ENCODE measurements at places on chromosomes 7 and 10. TPM values are rescaled to one million over a fixed set of nuclear protein-coding genes. Genes with fewer than 3 reads are reported as not detected.

CALY gene
- total RNA-seq = not detected

SLC26A5 gene
- total RNA-seq = not detected

VIPR2 gene
- 0.45 TPM for total RNA-seq

ASB10 gene
- not detected for total RNA-seq

KAZALD1 gene
- total RNA-seq = not detected

PAX4 gene
- total RNA-seq = not detected

SFTPD gene
- 1.2 TPM for total RNA-seq

CPN1 gene
- total RNA-seq = not detected

TMEM139 gene
- total RNA-seq = 3.6 TPM

OR6V1 gene
- not detected for total RNA-seq

DNA sequence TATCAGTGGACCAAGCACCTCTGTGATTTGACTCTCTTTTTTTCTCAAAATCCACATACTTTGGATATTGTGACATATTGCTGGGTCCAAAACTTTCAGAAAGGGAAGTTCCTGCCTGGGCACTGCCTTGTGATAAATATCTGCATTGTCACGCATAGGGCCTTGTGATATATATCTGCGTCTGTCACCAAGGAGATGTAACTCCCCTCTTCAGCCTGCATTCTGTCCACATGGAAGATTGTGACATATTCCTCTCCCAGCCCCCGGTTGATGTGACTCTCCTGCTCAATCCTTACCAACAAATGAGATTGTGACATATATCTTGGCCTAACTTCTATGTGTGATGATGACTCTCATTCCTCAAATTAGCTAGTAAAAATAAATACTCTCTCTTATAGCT lies 25.4 kb upstream of the ZNF107 start:
- no peak for DNase-seq

DNA sequence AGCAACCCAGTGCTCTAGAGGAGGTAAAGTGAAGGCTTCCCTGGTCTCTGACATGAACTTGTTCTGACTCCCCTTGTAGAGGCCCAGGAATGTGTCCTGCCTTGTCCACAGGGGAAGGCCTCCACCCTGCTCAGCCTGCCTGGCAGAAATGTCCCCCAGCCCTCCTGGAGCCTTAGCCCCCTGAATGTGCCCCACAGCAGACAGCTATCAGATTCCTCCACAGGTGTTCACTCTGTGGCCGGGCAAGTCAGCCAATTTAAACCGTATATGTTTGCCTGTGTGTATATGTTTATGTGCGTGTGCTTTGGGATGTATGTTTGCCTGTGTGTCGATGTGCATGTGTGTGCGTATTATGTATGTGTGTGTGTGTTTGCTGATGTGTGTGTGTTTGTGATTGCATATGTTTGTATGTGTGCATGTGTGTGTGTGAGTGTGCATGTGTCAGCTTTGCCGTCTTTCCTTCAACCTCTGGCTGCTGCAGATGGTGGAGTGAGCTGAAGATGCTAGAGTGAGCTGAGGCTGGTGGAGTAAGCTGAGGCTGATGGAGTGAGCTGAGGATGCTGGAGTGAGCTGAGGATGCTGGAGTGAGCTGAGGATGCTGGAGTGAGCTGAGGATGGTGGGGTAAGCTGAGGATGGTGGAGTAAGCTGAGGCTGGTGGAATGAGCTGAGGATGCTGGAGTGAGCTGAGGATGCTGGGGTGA lies 68.9 kb upstream of the ANTXRL start:
- DNase-seq = no peak

DNA sequence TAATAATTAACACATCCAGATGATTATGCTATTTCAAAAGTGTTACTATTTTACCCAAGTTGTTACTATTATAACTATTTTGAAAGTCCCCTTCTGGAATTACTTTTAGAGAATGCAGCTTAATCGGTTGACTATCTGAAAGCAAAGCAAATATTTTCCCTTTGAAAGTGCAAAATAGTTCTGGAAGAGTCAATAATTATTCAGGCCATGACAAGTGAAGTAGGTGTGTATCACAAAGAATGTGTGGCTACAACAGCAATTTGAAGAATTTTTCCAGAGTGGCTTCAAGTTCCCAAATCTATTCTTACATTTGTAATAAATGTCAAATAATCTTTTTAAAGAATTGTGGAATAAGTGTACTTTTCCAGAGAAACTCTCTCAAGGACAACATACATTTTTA lies 42.8 kb downstream of the RNLS start:
- no peak for DNase-seq

DNA sequence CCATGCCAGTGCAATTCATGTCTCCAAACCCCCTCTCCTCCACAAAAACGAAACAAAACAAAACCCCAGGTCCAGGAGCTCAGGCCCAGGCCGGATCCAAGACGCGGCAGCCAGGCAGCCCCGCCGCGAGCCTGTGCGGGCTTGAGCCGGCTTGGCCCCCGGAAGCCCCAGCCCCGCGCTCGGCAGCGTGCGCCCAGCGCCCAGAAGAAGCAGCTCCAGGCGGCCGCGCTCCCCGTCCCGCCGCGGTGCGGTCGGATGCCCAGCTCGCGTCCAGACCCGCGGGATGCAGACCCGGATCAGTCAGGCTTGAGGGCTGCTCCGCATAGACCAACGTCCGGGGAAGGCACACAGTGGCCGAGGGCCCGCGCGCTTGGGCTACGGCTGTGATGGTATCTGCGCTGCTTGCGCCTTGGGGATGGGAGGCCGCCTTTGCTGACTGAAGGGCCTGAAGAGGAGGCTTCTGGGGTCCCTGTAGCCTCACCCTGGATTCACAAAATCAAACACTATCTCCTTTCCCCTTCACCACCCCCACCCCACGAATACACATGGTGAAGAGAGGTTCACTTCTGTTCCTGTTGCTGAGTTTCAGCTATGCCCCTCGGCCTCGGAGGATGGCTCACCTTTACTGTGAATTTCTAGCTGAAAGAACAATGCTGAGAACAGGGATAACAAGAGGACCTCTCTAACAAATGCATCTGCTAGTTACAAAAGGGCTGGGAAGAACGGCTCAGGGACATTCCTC lies 79.9 kb upstream of the EN2 start:
- DNase-seq = no peak

DNA sequence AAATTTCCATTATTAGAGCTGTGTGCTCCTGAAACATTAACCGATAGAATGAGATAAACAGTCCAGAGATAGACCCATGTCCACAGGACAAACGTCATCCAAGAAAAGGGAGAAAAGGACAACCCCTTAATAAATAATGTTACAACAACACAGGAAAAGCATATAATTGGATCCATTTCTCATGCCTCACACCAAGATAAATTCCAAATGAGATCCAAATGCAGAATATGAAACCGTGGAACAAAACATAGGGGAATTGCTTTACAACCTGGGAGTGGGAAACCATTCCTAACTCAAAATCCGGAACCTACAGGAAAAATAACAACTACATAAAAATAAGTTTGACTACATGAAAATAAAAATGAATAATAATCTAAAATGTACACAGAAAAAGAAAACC lies 22.4 kb upstream of the NEBL start:
- no peak for DNase-seq

DNA sequence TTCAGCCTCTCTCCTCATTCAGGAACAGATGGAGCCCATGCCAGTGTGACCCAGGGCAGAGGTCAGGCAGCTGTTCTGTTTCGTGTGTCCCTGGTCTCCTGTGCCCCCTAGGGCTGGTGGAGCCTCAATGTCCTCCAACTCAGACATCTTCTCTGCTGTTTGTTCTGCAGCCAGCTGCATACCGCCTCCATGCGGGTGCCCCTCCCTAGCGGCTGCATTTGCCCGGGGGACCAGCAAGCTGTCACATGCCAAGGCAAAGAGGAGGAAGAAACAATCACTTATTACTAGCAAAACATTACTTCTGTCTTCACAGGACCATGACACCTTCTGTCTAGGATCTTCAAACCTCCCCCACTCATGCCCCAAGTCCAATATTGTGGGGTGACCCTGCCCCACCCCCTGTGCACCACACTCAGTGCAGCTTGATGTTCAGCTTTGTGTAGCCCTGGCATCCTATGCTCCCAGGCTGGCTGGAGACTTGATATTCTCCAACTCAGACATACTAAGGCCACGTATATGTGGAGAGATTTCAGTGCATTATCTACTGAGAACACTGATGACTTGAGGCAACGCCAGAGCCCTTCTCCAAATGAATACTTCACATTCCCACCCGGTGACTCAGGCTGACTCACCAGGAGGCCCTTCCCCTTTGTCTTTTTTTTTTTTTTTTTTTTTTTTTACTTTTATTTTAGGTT lies 188.9 kb downstream of the SKIDA1 start:
- DNase-seq = no peak

- DNase-seq = peak; percentile 11
Measured at GRCh38 chr10:110398419-110399105, 93.8 kb upstream of the SMNDC1 start.

- DNase-seq = no peak
Measured at GRCh38 chr10:47403446-47404318, 19.6 kb upstream of the ZNF488 start.

GRCh38 chr10:103804871-103805270 lies 50.5 kb downstream of the SH3PXD2A start:
- DNase-seq = no peak

- no peak for DNase-seq
Measured at GRCh38 chr10:79435271-79436065, 10.0 kb downstream of the ZCCHC24 start.

GRCh38 chr7:73900286-73900685 lies 39.3 kb downstream of the TMEM270 start:
- DNase-seq = no peak

DNA sequence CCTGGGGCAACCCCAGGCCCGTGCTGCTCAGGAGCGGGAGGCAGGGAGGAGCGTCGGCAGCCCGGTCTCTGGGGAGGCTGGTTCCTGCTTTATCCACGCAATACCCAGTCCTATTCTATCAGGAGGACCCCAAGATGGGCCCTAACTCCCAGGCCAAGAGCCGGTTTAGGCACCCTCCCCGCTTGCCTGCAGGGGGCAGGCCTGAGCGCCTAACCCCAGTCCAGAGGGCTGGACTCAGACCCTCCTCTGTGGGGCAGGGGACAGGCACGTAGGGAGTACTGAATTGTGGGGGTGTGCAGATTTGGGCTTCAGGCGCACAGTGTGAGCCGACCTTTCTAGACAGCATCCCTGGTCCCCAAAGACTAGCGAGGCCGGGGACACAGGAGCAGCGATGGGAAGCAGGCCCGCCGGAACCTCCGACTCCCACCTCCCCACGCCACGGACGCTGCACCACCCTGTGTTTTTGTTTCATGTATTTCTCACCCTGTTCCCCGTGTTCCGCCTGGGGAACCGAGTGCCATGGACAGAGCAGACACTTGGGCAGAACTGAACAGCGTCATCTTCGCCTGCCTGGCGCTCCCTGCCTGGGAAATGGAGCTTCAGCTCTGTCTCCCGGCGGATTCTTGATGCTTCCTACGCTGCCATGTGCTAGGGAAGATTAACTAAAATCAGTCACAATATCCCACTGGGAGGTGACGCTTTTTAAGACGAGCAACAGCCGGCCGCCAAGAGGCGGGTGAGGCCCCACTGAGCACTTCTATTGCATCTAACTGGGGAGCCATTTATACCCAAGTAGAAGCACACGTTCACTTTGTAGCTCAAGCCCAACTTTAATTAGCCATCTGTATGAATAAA lies 5.3 kb downstream of the NUDT1 start:
- DNase-seq = no peak

DNA sequence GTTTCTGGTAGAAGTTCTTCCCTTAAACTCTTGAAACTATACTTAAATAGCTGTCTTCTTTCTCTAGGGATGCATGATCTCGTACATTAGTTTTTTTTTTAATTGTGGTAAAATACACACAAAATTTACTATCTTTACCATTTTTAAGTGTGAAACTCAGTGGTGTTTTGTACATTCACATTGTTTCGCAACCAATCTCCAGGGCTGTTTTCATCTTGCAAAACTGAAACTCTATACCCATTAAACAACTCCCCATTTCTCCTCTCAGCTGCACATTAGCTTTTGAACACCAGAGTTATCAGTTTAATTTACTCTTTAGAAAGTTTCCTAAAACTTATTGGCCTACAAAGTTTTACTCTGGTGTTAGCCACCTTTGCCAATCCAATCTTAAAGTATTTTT lies 45.5 kb upstream of the PRKAR2B start:
- no peak for DNase-seq

DNA sequence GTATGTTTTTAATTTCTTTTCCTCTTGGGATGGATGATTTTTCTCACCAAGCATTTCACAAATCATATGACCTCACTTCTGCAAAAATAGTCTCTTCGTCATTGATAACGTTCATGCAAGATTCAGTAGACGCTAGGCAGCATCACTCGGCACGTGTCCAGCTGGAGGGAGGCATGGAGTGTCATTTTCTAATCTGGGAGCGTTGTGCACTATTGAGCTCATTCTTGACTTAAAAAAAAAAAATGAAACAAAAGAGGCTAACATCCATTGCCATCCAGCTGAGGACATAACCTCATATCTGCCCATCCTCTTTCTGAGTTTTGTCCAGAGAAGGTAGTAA lies 56.2 kb downstream of the COL17A1 start:
- DNase-seq = no peak

GRCh38 chr10:112811741-112812551 lies 138.1 kb upstream of the TCF7L2 start:
- DNase-seq = no peak

DNA sequence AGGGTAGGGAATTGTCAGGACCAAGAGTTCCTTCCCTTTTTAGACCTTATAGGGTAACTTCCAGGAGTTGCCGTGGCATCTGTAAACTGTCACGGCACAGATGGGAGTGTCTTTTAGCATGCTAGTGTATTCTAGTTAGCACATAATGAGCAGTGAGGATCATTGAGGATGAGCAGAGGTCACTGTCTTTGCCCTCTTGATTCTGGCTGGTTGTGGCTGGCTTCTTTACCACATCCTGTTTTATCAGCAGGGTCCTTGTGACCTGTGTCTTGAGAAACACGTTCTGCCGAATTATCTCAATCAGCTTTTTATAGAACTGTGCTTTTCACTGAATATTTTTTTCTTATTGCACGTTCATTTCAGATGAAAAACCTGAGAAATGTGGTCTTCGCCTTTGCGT lies 41.5 kb downstream of the MINPP1 start:
- DNase-seq = no peak

DNA sequence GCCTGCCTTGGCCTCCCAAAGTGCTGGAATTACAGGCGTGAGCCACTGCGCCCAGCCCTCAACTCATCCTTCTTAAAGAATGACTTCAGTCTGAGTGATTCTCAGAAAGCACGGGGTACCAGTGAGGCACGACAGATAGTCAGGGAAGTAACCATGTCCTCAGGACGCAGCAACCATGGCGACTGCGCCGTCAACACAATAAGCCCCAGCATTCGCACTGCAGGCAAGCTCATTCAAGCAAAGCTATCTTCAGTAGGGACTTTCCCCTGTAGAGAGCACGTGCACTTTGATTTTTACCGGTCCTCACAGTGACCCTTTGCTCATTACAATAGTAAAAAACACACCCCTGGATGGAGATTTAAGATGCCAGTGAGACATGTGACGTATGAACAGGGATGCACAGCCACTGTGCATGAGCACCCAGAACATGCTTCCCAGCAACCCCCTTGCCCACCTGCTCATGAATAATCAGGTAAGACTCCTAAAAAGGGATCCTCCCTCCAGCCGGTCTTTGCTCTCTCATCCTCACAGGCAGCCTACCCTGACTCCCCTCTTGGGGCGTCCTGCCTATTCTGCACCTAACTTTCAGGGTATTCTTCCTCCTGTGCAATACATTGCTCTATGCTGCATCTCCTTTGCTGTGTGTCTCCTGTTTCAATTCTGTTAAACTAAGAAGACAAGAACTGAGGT lies 9.1 kb downstream of the WDR86 start:
- DNase-seq = no peak
